NCI-H526 treated with DMSO at 0.1 percent for 48 hours (cell line): ENCODE measurements at places on chromosomes 13 and 19.

DNA sequence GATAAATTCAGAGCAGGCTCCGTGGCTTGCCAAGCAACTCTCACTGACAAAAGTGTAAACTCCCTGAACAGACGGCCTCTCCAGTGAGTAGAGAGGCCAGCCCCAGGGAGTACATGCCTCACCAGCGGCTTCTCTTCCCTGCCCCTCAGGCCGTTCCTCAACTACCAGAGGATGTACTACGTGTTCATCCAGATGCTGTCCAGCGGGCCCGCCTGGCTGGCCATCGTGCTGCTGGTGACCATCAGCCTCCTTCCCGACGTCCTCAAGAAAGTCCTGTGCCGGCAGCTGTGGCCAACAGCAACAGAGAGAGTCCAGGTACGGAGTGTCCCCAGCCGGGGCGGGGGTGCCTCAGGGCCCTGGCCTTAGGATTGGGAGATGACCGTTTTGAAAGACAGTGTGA is 93.4 kb upstream of the MCF2L start:
- no peak for DNase-seq

GRCh38 chr13:37138169-37138568 is 32.7 kb upstream of the CSNK1A1L start:
- no peak for DNase-seq

DNA sequence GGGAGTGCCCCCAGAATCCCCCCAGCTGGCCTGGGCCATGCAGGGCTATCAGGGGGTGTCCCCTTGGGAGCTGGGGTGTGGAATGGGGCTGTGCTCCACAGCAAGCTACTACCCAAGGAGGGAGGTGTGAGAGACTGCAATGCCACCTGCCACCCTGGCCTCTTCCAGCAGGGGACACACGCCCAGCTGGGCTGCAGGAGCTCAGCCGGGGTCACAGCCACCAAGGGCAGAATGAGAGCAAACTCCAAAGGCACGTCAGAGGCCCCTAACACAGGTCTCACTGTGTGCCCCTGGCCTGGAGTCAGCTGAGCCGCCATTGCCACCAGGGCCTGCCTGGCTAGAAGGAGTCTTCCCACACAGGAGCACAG is 55.5 kb downstream of the MLLT1 start:
- no peak for DNase-seq

DNA sequence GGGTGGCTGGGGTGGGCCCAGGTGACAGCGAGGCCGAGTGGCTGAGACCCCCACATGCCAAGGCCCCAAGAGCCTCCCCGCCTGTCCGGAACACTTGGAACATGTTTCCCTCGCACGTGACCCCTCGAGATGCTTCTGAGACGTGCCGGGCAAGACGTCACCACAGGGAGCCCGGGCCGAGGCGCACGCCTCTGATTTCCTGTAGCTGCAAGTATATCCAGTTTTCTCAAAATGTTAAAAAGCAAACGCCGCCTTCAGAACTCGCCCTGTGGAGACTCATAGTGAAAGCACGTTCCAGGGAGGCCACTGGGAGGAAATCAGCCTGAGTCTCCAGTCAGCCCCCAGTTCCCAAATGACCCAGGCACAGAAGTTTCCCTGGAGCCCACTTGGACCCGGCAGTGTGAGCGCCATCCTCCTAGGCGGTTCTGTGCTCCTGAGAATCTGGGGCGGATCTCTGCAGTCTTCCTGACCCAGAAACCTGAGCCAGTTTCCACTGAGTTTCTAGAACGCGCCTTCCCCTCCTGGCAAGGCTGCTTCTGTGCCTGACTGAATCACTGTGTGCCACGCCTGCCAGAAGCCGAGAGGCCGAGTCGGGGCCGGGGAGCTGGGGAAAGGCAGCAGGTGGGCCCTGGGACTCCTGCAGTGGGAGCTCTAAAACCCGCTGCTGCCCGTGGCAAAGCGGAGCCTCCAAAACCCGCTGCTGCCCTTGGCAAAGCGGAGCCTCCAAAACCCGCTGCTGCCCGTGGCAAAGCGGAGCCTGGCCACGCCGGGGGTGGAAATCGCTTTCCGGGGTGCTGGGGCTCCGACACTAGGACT is 179.3 kb downstream of the KDM4B start:
- no peak for DNase-seq

- DNase-seq: no peak
Observed at GRCh38 chr19:56295531-56296455, 18.8 kb downstream of the ZSCAN5A start.

DNA sequence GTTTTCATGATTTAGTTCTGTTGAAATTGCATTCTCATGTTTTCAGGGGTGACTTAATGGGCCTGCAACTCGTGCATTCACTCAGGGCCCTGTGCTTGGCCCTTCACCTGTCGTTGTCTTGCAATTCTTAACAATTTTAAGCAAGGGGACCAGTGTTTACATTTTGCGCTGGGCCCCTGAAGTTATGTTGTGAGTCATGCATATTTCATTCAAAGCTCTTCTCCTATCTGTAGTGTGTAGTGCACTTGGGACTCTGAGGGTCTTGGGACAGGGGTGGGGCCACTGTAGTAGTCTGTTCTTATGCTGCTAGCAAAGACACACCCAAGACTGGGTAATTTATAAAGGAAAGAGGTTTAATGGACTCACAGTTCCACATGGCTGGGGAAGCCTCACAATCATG is 211.2 kb upstream of the RXFP2 start:
- no peak for DNase-seq

- DNase-seq: no peak
Observed at GRCh38 chr13:81058211-81058915, 717.4 kb upstream of the SPRY2 start.

GRCh38 chr13:81381560-81381959 is 1040.6 kb upstream of the SPRY2 start:
- no peak for DNase-seq

DNA sequence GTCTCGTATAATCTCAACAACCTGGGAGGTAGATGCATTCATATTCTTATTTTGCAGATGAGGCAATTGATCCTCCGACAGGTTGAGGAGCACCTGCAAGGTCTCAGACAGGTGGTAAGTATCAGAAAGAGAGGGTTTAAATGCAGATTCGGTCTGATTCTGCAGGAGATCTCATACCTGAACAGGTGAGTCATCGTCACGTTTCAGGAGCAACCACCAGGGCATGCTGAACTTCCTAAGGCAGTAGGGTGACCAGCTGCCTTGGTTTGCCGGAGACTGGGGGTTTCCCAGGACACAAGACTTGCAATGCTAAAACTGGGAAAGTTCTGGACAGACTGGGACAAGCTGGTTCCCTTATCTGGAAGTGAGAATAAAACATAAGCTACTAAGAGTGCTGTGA is 68.8 kb upstream of the TSHZ3 start:
- no peak for DNase-seq

DNA sequence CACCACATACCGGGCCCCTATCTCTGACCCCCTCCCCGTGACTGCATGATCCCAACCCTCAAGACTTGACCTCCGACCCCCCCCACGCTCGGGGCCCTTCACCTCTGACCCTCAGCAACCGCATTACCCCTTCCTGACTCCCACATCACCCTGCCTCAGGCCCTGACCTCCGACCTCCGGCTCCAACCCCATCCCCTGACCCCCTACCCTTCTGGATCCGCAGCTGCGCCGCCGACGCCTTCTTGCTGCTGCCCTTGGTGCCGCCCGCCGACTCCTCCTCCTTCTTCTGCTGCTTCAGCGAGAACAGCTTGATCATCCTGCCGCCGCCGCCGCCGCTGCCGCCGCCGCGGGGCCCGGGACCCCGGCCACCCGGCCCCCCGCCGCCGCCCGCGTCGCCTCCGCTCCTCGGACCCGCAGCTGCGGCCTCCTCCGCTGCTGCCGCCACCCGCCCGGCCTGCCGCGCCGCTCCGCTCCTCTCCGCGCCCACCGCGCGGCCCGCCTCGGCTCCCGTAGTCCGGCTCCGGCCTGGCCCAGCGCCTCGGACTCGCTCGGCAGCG is at the start of gene UBE2M:
Gene UBE2M (minus strand): TSS at position 546 of the 557 bp plus-strand sequence. CDS start 230 bp downstream, at position 316.
- DNase-seq: no peak

- no peak for DNase-seq
Observed at GRCh38 chr19:38684078-38684861, 36.8 kb downstream of the ACTN4 start.

DNA sequence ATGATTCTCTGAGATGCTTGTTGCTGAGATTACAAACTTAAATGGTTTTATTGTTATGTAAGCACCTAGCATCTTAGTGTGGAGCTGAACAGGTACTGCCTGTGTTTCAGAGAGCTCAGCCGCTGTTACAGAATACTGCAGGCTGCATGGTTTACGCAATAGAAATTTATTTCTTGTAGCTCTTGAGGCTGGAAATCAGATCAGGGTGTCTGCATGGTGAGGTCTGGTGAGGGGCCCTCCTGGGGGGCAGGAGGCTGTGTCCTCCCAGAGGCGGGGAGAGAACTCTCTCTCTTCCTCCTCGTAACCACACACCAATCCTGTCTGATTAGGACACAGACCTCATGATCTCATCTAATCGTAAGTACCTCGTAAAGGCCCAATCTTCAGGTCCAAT is 13.1 kb downstream of the ATP11A start:
- no peak for DNase-seq

- DNase-seq: no peak
Observed at GRCh38 chr19:12647047-12647446, 19.5 kb downstream of the MAN2B1 start.

GRCh38 chr19:6273701-6274601 is 5.8 kb downstream of the MLLT1 start:
- DNase-seq: no peak

DNA sequence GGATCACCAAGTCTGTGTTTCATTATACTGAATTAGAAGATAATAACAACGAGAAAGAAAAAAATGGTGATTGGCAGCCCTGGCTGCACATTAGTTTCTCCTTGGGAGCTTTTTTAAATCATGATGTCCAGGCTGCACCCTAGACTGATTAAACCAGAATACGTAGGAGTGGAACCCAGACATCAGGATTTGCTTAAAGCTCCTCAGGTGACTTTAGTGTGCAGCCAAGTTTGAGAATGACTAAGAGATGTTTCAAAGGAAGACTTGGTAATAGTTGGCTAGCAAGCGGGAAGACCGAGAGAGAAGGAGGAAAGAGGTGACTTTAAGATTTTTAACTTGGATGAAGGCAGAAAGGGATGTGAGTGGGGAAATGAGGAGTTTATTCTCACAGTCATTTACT is 71.4 kb upstream of the SERP2 start:
- peak; percentile 87 for DNase-seq

DNA sequence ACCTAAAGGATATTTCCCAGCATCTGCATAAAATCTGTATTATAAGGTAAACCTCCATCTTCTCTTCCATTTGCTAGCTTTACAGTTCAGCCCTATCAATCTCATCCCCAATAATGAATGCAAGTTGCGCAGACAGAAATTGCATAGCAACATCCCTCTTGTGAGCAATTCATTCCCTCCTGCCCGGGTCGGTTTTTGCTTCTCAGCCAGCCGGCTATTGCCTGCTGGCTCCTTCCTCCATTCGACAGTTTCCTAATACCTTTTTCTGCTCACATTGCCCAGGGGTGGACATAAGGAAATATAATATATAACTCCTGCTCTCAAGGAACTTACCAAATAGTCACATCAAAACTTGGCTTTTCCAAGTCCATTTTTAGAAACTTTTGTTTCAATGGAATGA is 125.2 kb downstream of the FGF9 start:
- no peak for DNase-seq

GRCh38 chr13:27533155-27533643 is 82.8 kb upstream of the MTIF3 start:
- DNase-seq: peak; percentile 45

- DNase-seq: no peak
Observed at GRCh38 chr19:34265221-34265650, 10.9 kb downstream of the GARRE1 start.

DNA sequence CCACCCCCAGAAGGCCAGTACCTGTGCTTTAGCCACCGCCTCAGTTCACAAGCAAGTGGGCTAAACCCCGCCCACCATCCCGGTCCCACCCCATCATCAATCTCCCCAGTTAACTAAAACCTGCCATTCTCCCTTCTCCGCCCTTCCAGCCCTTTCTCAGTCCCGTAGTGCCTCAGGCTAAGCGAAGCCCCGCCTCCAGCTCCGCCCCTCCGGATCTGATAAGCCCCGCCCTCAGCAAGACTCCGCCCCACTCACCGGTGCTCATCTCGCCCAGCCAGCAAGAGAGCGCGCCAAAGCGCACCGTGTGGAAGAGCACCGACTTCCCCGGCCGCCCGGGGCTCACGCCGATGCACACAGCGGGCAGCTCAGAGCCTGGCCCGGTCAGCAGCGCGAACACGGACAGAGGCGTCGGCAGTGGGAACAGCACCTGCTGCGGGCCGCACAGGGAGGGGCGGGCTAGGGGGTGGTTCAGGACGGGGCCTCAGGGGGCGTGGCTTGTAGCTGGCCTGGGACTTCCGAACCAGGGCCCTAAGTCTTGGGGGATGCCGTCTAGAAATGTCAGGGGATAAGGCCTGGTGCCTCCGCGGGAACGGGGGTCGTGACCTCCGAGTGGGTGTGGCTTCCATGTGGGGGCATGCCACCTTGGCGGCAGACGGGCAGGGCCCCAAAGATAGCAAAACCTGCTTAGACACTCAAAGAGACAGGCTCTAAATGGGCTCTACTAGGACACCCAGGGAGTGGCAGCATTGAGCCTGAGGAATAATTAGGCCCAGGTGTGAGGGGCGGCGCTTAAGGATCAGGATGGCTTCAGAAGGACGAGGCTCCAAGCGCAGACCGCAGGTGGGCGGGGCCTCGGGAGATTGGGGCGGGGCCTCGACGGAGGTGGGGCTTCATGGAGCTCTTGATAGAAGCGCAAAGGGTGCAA is 21.4 kb downstream of the MAP4K1 start:
- peak; percentile 44 for DNase-seq

DNA sequence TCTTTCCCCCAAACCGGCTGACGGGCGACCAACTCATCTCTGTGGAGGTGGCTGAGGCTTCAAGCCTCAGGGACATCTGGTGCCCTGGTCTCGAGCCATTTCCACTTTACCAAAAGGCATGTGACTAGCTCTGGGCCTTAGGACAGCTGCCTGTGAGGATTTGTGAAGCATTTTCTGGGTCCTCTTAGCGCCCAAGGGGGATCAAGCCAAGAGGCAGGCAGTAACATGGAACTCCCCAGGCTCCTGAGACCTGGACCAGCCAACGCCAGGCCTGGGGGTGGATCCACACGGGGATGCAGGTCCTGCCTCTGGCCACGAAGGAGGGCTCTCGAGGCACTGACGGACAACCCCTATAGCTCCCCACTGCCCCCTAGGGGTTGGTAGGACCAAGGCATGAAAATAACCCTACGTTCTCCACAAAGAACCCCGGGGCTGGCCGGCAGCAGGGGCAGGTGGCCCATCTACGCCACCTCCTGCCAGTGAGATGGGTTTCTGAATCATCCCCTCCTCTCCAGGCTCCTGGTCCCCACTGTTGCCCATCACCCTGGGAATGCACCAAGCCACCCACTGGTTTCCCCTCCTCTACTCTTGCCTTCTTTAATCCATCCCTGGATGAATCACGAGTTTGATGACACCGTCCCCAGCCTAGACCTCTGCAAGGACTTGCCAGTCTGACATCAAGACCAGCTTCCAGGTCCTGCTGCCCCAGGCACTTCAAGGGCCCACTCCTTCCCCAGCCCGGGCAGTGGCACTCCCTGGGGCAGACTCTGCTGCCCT is 7.0 kb upstream of the MYDGF start:
- DNase-seq: no peak

- no peak for DNase-seq
Observed at GRCh38 chr19:1457031-1457739, 7.3 kb downstream of the APC2 start.
